ENCODE measurements at places on chromosomes 11 and 22. TPM values are rescaled to one million over a fixed set of nuclear protein-coding genes. Genes with fewer than 3 reads are reported as not detected.

The NRGN gene
- polyA plus RNA-seq: 2.1 TPM

DNA sequence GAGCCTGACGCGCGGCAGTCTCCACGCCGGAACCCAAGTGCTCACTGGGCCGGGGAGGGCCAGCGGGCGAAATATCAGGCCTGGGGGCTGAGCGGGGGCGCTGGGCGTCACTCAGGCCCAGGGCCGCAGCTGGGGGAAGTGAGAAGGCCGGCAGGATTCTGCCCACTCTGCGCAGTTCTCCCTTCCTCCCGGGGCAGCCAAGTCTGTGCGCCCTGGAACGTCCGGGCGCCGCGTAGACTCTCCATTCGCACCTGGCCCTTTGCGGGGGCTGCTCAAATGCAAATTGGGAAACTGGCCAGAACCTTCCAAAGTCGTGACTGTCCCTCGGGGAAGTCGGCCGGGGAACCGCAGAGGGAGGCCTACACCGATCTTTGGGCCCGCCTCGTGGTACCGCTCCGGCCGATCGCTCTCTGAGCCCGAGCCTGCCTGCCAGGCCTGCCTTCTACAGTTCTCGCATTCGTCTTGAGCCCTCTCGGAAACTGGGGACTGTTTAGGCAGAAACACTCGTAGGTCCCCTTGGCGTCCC lies 2.2 kb upstream of the SLC6A5 start:
- no peak for DNase-seq

DNA sequence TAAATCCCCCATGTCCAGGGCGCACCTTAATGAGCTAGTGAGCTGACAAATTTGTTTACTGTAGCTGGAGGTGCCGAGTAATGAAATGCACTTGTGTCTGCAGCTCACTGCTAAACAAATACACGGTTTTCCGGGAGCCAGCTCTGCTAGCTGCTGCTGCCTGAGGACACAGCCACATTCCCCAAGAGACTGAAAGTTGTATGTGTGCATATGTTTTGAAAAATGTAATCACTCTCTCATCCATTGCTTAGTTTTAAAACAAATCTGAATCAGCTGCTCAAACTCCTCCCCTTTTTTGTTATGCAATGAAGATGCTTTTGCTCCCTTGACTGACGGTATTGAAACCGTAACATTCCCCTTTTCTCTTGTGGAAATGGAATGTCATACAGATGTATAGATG lies 62.4 kb upstream of the NNMT start:
- DNase-seq: no peak

The SLN gene
- polyA plus RNA-seq: 6.1 TPM

GRCh38 chr22:45149671-45150070 lies 14.1 kb upstream of the NUP50 start:
- DNase-seq: no peak

All from large intestine (tissue), 12 donors.